ENCODE measurements at places on chromosomes 6 and 20.

DNA sequence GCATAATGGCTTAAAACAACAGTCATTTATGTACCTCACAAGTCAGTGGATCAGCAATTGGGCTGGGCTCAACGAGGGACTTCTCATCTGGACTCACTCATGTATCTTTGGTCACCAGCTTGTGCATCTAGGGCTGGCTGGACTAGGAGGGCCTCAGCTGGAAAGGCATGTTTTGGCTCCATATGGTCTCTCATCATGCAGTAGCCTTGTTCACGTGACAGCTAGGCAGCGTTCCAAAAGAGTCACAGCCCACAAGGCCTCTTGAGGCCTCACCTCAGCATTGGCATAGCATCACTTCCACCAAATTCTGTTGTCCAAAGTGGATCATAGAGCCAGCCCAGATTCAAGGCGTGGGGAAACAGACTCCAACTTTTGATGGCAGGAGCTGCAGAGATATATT, 110.1 kb downstream of the MAFB start:
- DNase-seq, result no peak

DNA sequence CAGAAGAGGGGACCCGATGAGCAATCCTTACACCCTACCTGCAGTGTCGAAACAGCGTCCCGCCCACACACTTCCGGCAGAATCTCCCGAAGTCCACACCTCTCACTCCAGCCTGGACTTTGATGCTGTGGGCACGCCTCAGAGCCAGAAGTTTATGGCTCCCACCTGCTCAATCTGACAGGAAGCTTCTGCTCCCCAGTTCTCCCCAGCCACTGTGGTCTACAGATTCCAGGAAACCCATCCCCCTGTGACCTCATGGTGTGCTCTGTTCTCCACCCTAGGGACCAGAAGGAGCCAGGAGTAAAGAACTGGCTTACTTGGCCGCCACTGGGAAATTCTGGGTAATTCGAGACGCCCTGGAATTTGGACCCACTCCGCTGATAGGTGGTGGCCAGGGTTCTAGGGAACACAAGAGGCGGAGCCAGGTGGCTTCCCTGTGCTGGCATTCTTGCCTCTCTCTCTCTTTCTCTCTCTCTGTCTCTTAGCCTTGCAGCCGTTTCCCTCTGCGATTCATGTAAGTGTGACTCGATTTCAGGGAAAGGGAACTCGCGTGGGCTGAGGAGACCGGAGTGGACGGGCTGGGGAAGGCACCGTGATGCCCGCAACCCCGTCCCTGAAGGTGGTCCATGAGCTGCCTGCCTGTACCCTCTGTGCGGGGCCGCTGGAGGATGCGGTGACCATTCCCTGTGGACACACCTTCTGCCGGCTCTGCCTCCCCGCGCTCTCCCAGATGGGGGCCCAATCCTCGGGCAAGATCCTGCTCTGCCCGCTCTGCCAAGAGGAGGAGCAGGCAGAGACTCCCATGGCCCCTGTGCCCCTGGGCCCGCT, at the start of gene TRIM15:
Gene TRIM15 (plus strand): TSS at position 457 of the 828 bp plus-strand sequence. CDS start 139 bp downstream, at position 596.
- no peak for DNase-seq

DNA sequence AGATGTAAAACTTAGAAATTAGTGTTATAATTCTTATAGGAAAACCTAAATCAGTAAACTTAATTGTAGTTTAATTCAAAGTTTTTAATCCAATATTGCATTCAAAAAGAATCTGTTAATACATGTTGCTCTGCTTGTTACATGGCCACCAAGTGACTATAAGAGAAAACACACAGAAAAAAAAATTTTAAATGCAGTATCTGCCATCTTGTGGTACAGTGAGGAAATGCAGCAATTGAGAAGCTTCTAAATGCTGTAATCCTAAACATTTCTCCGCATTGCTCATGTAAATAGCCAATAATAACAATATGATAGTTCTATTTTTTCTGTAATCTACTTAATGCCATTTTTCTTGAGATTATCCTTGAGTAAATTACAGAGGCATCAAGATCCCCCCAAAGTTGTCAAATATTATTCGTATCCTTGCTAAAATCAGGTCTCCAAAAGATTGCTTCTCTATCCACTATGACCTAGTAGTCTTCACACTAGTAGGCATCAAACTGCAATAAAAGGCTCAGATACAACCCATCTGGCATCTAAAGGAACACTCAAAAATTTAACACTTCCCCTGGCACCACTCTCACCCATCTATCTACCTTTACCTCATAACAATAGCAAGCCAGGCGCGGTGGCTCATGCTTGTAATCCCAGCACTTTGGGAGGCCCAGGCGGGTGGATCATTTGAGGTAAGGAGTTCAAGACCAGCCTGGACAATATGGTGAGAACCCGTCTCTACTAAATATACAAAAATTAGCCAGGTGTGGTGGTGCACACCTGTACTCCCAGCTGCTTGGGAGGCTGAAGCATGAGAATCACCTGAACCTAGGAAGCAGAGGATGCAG, 34.6 kb downstream of the HDAC2 start:
- DNase-seq, result no peak

- DNase-seq, result no peak
Observed at GRCh38 chr6:30839671-30840070, 44.6 kb upstream of the DDR1 start.

- no peak for DNase-seq
Observed at GRCh38 chr6:150977281-150977680, 111.8 kb downstream of the MTHFD1L start.

GRCh38 chr20:54510541-54511129, 35.2 kb downstream of the DOK5 start:
- DNase-seq, result peak; percentile 82

DNA sequence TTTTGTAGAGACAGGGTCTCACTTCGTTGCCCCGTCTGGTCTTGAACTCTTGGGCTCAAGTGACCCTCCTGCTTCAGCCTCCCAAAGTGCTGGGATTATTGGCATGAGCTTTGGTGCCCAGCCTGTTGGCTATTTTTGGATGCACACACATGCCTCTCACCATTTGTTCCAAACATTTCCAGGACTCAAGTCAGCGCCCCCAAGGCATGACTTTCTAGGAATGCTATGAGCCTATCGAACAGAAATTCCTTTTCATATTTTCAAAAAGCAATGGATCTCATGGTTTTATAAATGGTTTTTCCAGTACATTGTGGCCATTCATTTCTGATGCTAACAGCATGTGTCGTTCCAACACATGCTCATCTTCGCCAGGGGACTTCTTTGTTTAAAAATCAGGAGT, 119.3 kb upstream of the NAA20 start:
- DNase-seq, result no peak

GRCh38 chr20:63968928-63969760, 586 bp downstream of the ZNF512B start:
- DNase-seq, result peak; percentile 19

DNA sequence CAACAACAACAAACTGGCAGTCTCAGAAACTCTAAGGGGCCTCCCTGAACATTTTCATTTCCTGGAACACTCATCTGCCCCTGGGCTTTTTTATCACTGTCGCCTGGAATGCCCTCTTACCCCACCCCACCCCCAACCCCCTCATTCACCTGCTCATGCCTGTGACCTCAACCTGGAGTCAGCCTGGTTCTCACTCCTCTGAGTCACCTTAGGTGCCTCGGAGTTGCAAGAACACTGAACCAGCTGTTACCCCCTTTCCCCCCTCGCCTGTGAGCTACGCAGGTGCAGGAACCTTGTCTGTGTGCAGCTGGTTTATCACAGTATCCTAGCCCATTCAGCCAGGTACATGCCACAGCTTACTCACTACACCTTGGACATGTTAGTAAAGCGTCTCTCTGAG, 12.8 kb upstream of the SNAI1 start:
- DNase-seq, result no peak

GRCh38 chr6:169725125-169726048, 1.1 kb upstream of the PHF10 start:
- DNase-seq, result no peak

GRCh38 chr6:74925683-74926082, 280.2 kb downstream of the COL12A1 start:
- no peak for DNase-seq

- DNase-seq, result no peak
Observed at GRCh38 chr20:57795342-57795697, 85.5 kb upstream of the PMEPA1 start.

Data from breast epithelium (tissue), 4 donors.